ENCODE measurements at places on chromosomes 4 and X.
A peak's percentile ranks its signal among the peaks of the same experiment; 100 is the strongest.

- no peak for DNase-seq
Observed at GRCh38 chr4:159175989-159176375, 73.1 kb downstream of the RAPGEF2 start.

GRCh38 chr4:38411981-38412536 lies 251.9 kb upstream of the KLF3 start:
- no peak for DNase-seq

DNA sequence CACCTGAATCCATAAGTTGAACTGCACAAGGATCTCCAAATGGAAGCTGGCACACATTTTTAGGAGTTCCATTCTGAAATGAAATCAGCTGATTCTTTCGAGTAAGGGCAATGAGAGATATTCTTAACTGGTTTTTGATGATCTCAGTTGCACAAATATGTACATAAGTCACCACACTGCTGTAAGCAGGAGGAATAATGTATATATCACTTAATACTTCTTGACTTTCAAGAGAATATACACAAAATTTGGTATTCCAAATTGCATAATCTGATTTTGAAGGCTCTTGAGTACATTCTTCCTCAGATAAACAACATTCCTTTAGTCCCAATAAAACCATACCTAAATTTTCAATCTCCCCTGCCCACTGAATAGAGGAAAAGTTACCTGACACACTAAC lies 8.2 kb downstream of the FANCB start:
- no peak for DNase-seq

DNA sequence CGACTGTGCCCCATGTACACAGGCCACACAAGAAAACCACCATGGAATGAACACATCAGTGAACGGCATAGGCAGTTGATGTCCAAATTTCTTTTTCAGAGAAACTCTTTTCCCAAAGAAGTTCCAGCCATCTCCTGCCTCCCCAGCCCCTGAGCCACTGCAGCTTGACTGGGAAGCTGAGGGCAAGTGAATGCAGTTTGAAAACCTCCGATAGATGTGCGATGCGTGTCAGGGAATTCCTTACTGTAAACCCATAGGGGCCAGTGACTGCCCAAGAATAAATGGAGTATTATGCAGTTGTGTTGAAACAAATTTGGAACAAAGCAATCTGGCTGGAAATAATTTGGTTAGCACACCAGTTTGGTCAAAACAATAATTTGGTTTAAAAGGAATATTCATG lies 72.1 kb downstream of the ENPP6 start:
- no peak for DNase-seq

GRCh38 chr4:138911909-138912703 lies 103.5 kb upstream of the NOCT start:
- DNase-seq, result no peak

- no peak for DNase-seq
Observed at GRCh38 chr4:53494851-53495250, 96.4 kb downstream of the LNX1 start.

DNA sequence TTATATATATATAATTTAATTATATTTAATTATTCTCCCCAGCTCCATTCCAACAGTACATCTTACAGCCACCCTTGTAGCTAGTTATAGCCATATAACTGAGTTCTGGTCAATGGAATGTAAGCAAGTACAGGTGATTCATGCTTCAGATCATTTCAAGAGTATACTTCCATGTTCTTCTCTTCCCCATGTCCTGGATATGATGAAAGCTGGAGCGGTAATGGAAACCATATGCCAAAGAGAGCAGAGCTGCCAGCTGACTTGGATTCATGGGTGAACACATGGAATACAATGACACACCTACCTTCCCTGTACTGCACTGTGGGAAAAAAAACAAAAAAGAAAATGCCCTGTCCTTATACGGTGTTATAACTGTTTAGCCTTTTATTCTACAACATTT lies 17.5 kb upstream of the CORIN start:
- no peak for DNase-seq

DNA sequence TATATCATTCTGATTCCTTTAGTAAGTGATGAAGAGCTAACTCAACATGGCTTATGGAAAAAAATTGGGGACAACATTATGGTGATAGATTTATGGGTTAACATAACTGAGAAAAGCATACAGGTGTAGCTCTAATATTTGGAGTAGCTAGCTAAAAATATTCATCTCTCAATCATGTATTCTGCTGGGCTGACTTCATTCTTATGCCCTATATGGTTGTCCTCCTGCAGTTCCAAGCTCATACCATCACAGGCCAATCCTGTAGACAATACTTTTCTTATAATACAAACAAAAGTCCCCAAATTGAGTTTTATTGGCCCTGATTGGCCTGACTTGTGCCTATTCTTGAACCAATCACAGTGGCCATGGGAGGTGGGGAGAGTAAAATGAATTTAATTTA lies 6.7 kb upstream of the FAM241A start:
- DNase-seq, result no peak

GRCh38 chr4:111934314-111934713 lies 210.9 kb upstream of the FAM241A start:
- DNase-seq, result no peak

- DNase-seq, result no peak
Observed at GRCh38 chr4:79047316-79047715, 108.1 kb upstream of the PAQR3 start.

DNA sequence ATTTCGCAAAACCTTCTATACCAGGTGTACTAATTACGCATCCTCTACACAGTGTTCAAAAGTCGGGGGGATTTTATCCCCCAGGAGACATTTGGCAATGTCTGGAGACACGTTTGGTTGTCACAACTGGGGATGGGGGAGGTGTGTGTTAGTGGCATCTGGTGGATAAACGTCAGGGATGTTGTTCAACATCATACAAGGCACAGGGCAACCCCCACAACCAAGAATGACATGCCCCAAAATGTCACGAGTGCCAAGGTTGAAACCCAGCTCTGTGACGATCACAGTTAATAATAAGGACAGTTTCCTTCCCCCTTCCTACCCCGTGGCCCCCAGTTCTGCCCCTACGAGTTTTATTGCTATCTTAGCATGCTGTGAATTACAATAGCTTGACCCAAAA lies 15.9 kb upstream of the SEL1L3 start:
- no peak for DNase-seq

GRCh38 chr4:64727960-64728359 lies 318.7 kb upstream of the TECRL start:
- DNase-seq, result no peak

- no peak for DNase-seq
Observed at GRCh38 chr4:26905172-26905571, 44.5 kb downstream of the STIM2 start.

- DNase-seq, result no peak
Observed at GRCh38 chr4:7009564-7009963, 33.6 kb upstream of the TADA2B start.

- no peak for DNase-seq
Observed at GRCh38 chr4:184810720-184811119, 15.0 kb downstream of the ACSL1 start.

DNA sequence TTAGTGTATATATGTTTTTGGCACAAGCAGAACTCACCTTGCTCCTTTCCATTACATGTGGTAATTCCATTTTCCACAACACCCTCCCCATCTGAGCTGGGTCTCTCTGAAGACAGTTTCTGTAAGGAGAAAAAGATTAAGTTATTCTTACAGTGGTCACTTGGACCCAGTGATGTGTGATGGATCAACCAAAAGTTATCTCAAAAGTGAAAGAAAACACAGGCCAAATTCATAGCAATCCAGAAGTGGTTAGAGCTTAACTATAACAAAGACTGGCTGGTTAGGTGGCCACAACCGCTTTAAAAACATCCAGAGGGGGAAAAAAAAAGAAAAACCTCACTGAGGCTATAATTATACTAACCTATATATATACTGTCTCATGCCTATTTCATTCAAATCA lies 123.7 kb downstream of the AFAP1 start:
- DNase-seq, result no peak

- no peak for DNase-seq
Observed at GRCh38 chr4:140113653-140114052, 40.3 kb downstream of the MAML3 start.

GRCh38 chr4:182056866-182057265 lies 186.3 kb upstream of the TENM3 start:
- no peak for DNase-seq

DNA sequence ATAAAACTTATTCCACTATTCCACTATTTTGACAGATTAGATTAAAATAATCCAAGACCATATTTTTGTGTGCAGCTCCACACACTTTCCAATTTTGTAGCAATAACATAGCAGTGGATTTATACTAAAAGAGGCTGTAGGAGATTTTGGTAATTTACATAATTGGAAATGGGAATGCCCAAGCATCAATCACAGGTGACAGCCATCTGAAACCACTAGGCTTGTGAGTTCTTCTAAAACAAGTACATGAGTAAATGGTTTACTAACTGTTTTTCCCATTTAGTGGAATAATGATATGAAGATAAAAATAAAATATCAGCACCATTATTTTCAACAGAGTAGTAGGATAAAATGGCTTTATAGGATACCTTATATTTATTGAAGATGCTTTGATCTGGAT lies 4.4 kb downstream of the ANK2 start:
- DNase-seq, result no peak

- DNase-seq, result no peak
Observed at GRCh38 chrX:114267142-114267541, 316.7 kb upstream of the HTR2C start.

GRCh38 chr4:7649741-7650531 lies 215.2 kb upstream of the PSAPL1 start:
- DNase-seq, result no peak

DNA sequence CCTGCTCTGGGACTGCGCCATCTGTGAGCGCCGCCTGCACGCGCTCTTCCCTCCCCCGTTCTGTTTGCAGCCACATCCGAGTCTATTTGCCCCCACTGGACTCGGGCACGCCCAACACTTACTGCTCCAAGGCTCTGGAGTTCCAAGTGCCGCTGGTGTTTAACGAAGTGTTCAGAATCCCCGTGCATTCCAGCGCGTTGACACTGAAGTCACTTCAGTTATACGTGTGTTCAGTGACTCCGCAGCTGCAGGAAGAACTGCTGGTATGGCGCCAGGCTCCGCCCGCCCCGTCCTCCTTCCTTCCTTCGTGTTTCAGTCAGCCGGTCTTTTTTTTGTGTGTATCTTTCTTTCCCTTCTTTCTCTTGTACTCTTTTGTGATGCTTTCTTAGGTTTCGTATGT lies 30.7 kb upstream of the CLCN4 start:
- DNase-seq, result no peak

- DNase-seq, result no peak
Observed at GRCh38 chr4:22345678-22346077, 170.2 kb downstream of the ADGRA3 start.

DNA sequence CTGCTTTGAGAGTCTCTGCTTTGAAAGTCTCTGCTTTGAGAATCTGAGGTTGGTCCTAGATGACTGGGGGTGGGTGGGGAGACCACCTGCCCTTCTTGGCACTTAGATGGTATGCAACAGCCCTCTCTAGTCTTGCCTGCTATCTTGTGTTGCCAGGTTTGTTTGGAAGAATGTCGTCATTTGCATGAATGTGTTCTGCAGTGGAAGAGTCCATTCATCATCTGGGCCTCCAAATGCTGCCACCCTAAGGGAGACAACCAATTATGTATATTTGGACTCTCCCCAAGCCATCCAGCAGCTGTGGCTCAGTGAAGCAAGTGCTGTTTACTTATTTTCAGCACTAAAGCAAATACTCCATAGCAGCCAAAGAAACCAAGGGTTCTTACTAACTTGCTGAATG lies 44.6 kb upstream of the TRPC5OS start:
- DNase-seq, result no peak

DNA sequence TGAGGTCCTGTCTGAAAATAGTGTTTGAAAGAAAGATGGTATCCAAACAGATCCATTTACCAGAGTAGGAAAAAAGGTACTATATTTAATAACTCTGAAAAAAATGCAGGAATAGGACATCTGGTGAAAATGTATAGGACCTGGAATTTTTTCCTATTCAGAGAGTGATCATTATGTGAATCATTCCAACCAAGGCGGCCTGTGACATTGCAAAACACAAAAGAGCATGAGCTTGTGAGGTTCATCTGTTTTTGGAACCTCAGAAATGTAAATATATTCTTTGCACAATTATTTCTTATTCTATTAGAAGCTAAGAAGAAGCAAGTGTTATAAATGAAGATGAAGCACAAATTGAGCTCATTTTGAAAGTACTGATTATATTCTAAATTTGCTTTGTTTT lies 2.0 kb downstream of the C4orf51 start:
- no peak for DNase-seq

- no peak for DNase-seq
Observed at GRCh38 chr4:38612646-38613414, 51.2 kb upstream of the KLF3 start.

DNA sequence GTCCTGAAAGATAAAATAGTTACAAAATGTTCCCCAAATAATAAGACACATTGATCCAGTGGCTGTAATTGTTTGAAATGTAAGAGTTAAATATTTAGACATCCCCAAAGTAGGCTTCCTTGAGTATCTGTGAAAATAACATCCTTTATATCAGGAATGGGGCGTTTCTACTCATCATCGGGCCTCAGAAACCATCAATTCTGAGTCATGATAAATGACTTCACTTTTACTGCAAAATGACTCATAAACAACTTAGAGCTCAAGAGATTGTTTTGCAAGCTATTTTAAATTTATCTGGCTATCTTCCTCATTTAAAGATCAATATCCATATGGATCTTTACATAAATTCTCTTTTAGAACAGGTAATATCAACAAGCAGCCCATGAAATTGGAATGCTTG lies 369.4 kb upstream of the CNKSR2 start:
- DNase-seq, result no peak

GRCh38 chr4:104591510-104591911 lies 96.8 kb upstream of the CXXC4 start:
- DNase-seq, result peak; percentile 35

DNA sequence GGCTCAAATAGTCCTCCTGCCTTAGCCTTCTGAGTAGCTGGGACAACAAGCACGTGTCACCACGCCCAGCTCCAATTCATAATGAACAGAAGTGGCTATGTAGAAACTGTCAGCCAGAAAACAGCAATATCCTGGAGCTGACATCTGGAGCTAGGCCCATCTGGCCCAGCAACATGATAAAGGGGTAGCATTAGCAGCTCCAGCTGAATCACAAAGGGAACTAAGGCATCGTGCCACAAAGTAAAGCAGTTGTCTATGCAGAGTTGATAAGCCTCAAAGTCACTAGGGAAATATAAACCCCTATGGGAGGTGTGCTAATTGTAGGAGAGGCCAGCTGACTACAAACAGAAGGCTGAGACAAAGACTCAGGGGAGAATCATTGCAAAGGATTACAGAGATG lies 270.5 kb upstream of the GPC4 start:
- no peak for DNase-seq

DNA sequence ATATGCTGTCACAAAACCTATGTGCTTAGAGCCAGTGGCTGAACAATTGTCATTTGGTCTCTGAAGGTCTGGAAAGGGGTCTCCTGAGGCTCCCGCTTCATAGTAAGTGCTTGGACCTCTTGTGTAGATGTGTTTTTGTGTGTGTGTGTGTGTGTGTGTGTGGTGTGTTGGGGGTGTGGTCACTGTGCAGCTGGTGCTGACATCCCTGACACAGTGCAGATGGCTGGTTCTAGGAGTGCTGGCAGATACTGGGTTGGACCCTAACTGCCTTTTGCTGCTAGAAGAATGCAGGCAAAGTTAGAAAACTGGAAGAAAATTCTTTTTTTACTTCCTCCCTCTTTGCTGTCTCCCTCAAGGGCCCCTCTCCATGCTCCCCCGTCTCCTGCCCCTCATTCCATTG lies 1872.6 kb downstream of the ARAP2 start:
- no peak for DNase-seq

Measured in left renal pelvis (tissue), 4 donors.